Fibroblast of villous mesenchyme (primary cell): ENCODE measurements at places on chromosomes 6 and 20. TPM values are rescaled to one million over a fixed set of nuclear protein-coding genes. Genes with fewer than 3 reads are reported as not detected.

DCDC2 gene
- under 0.01 and 0.43 TPM in 2 replicates for total RNA-seq

DNA sequence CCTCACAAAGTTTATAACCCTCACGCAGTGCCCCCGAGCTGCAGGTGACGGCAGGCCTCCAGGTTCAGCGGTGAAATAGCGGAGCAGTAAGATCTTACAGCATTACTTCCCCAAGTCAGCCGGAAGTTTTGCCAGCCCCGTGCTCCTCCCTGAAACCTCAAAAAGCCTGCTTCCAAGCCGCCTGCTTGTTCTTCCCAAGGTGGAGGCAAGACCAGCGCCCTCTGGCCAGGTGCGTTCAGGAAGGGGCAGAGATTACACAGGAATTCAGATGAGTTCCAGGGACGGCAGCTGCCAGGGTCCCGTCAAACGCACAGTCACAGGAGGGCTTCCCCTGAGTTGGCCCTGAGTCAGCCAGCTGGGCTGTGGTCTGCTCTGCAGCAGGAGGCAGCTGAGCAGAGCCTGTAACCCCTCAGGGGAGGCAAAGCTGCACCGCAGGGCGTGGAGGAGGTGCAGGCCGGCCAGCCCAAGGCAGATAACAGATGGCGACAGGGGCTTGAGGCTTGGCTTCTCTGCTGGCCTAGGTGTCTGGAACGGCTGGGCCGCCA lies 124.1 kb upstream of the RPS6KA2 start:
- DNase-seq: no peak

GRCh38 chr6:138161338-138162110 lies at the start of gene ARFGEF3:
Gene ARFGEF3 (plus strand): TSS chr6:138161939. CDS start chr6:138162087, 148 bp downstream.
- peak; percentile 12 for DNase-seq

GRCh38 chr20:45828589-45828988 lies 1.5 kb upstream of the TNNC2 start:
- no peak for DNase-seq

DNA sequence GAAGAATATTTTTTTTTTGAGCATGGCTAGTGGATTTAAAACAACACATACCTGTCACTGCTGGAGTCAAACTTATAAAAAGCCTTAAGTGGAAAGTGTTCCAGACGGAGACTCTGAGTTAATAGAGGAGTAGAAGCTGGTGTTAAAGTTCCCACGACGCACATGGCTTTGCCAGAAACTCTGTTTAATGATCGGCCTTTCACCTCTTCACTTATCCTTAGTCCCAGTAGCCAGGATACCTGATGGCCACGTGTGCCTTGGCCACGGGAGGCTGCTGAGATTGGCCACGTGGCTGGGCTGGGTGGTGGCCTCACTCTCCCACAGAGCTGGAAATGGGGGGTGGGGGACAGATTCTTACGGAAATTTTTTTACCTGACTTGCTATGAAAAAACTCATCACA lies 333.1 kb downstream of the ZFAND3 start:
- DNase-seq: no peak

DNA sequence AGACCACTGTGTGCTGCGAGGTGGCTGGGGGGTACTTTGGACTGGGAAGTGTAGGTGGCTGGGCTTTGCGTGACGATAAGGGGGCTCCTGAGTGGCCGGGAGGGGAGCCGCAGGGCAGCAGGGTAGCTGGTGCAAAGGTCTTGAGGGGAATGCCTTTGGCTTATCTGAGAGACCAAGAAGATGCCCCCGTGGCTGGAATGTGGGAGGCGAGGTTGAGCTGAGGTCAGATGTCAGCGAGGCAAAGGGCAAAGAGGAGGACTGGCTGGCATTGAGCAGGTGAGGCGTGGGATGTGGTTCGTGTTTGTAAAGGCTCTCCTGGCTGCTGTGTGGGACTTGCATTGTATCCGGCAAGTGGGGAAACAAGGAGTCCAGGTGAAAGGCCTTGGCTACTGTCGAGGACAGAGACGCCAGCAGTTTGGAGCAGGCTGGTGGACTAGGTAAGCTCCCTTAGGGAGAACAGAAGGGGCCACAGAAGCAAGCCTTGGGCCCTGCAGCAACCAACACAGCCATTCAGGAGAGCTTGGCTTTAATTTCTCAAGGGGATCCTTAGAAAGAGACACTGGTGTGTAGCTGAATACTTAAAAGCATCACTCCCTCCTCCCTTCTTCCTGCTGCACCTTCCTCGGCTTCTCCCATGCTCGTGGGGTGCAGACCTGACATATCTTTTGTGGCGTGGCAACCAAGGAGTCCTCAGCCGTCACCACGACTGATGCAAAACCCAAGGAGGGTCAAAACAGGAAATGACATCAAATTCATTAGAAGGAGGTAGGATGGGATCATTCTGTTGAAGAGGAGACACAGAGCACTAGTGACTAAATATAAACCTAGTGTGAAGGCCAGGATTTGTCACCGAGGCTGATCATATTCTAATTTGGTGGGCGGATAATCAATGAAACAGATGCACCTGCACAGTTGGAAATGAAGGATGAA lies 53.5 kb upstream of the ERVFRD-1 start:
- no peak for DNase-seq

BPIFA2 gene
- not detected in 2 replicates for total RNA-seq

BLTP3A gene
- 7.4 and 12.5 TPM in 2 replicates for total RNA-seq

DNA sequence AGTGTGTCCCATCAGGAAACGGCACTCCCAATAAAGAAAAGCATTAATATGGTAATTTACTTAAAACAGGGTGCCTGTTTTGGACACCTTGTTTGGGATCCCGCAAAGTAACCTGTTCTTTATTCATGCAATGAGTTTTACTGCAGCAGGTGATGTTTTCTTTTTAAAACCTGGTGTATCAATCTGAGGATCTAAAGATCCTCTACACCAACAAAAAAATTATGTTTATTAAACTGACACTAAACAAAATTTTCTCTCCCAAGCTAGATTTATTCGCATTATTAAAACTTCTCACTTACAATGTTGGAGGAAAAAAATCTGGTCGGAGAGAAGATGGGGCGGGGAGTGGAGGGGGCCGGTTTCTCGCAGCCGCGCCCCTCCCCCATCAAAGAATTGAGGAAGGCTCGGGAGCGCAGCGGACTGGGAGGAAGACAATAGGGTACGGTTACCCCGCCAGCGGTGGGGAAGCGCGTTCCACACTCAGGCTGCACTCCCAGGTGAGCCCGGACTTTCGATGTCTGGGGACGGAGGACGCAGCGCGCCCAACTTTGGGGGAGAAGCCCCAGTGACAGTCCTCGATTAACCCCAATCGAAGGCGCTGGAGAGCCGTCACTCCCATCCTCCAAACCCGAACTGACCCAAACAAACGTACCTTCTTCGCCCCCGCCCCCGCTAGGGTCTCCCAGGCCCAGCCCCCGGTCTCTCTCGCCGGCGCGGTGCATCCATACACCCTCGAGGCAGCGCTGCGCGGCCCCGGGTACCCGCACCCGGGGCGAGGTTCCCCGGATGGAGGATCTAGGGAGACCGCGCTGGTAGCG lies 1.3 kb downstream of the CD24 start:
- DNase-seq: no peak

DNA sequence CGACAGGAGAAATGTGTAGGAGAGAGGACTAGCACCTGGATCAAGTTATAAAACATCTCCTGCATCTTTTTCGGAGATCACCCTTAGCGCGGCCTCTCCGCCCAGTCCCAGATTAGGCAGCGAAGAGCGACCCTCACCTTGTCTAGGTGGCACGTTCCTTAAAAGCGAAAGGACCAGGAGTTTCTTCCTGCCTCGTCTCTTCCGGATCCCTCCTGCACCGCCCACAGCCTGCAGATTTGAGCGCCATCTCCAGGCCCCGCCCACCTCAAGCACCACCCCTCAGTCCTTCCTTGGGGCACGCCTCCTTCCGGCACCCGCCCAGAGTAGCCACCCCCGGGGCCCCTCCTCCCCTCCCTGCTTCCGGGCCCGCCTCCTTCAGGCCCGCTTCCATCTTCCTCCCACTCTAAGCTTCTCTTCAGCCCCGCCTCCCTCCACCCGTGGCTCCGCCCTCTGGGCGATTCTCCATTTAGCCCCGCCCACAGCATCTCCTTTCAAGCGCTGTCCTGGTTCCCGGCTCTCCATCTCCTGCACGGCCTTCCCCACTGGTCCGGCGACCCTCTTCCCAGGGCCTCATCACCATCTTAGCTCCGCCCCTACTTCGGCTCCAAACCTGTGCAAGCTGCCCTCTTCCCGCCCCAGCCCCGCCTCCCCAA lies 662 bp upstream of the RALY start:
- DNase-seq: peak; percentile 99

DNA sequence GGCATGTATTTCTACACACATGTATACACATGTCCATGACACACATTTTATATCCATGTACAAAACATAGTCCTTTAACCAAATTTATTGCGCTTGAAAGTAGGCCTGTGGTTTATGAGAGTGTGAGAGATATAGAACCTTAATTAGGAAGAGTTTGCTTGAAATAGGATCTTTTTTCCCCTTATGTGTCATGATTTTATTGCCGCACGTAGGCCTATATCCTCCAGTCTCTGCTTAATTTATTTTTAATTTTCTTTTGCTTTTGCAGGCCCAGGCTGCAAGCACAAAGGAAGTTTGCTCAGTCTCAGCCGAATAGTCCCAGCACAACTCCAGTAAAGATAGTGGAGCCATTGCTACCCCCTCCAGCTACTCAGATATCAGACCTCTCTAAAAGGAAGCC lies 205.9 kb downstream of the JARID2 start:
- DNase-seq: no peak
